ENCODE measurements at places on chromosomes 2 and 18. TPM values are rescaled to one million over a fixed set of nuclear protein-coding genes. Genes with fewer than 3 reads are reported as not detected.

The HOXD4 gene
- total RNA-seq: 0.51 TPM

The POTEI gene
- total RNA-seq: not detected

The PXDN gene
- total RNA-seq: 12.3 TPM

The C2orf74 gene
- total RNA-seq: 22.6 TPM

The IL1R1 gene
- 40.2 TPM for total RNA-seq

The KCNG2 gene
- total RNA-seq: not detected

The EVA1A gene
- 11.9 TPM for total RNA-seq

The SH3RF3 gene
- total RNA-seq: 0.40 TPM

The PLCD4 gene
- total RNA-seq: 0.59 TPM

The PREPL gene
- total RNA-seq: 21.2 TPM

The YWHAQ gene
- 716 TPM for total RNA-seq

The SERPINB7 gene
- 1.7 TPM for total RNA-seq

The NOTO gene
- total RNA-seq: not detected

The ACOXL gene
- total RNA-seq: not detected

The RESP18 gene
- not detected for total RNA-seq

The SERPINB13 gene
- not detected for total RNA-seq

The SOCS6 gene
- 32.6 TPM for total RNA-seq

The DNAH7 gene
- total RNA-seq: 0.84 TPM

The MROH2A gene
- total RNA-seq: not detected

The NPHP1 gene
- total RNA-seq: 8.8 TPM

The ITGA4 gene
- total RNA-seq: 2.0 TPM

The AMER3 gene
- not detected for total RNA-seq

The CNDP2 gene
- 80.0 TPM for total RNA-seq

The DSG1 gene
- total RNA-seq: not detected

The LIPT1 gene
- 3.7 TPM for total RNA-seq

The C1GALT1C1L gene
- 1.7 TPM for total RNA-seq

The CYP1B1 gene
- 6.9 TPM for total RNA-seq

The GCKR gene
- 0.30 TPM for total RNA-seq

The MPV17 gene
- 78.0 TPM for total RNA-seq

All from A549 treated with CORT108297 at 1 μM for 4 hours (cell line).